ENCODE measurements at places on chromosomes 5 and 9.

DNA sequence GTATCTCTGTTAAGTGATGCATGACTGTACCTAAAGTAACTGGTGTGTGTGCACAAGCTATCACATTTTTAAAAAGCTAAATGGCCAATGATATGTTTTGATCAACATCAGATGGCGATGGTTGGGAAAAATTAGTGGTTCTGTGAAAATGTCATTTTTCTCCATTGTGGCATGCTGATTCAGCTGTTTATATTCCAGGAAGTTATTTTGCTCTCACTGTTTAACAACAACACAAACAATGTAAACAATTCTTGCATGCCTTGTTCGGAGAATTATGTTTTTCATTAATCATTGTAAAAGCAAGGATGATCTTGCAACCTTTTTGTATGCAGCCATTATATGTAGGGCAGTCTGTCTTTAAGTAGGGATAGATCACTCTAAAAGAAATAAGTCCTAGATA is 106.1 kb upstream of the LHFPL2 start:
- DNase-seq, result no peak

GRCh38 chr5:78593465-78593864 is 55.1 kb downstream of the LHFPL2 start:
- no peak for DNase-seq

- no peak for DNase-seq
These were observed 368.2 kb downstream of the TMEM161B start for GRCh38 chr5:87900419-87900818.

GRCh38 chr9:134455021-134455471 is 128.8 kb downstream of the RXRA start:
- no peak for DNase-seq

- no peak for DNase-seq
These were observed 2.5 kb upstream of the ISL1 start for GRCh38 chr5:51380603-51381207.

All from activated CD8-positive, alpha-beta memory T cell treated with anti-CD3 and anti-CD28 coated beads for 24 hours (primary cell).